ENCODE measurements at places on chromosomes 12 and 14. TPM values are rescaled to one million over a fixed set of nuclear protein-coding genes. Genes with fewer than 3 reads are reported as not detected.

AICDA gene
- polyA plus RNA-seq, result 0.62 TPM

TAS2R30 gene
- polyA plus RNA-seq, result not detected

LBHD2 gene
- not detected for polyA plus RNA-seq

GRCh38 chr12:58877243-58877743 is 43.0 kb downstream of the LRIG3 start:
- peaks cover 21% of the 10 kb centered on the region for H3K36me3 ChIP-seq
- H3K27ac ChIP-seq, result no peak overlapping the region
- H3K27me3 ChIP-seq, result no peaks in the 10 kb centered on the region
- no peak overlapping the region for H3K4me3 ChIP-seq

DNA sequence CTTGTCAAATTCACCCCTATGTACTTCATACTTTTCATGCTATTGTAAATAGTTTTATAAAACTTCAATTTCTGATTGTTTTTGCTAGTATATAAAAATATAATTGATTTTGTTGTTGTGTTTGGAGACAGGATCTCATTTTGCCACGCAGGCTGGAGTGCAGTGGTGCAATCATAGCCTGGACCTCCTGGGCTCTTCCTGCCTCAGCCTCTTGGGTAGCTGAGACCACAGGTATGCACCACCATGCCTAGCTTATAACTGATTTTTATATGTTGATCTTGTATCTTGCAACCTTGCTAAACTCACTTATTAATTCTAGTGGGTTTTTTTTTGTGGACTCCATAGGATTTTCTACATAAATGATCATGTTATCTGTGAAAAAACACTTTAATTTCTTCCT is 23.5 kb downstream of the ATP5MC2 start:
- H3K27ac ChIP-seq, result no peak overlapping the region
- no peak overlapping the region for H3K4me3 ChIP-seq
- peaks cover 7% of the 10 kb centered on the region for H3K4me1 ChIP-seq
- no peak for DNase-seq
- H3K27me3 ChIP-seq, result no peaks in the 10 kb centered on the region
- H3K36me3 ChIP-seq, result no peaks in the 10 kb centered on the region

DNA sequence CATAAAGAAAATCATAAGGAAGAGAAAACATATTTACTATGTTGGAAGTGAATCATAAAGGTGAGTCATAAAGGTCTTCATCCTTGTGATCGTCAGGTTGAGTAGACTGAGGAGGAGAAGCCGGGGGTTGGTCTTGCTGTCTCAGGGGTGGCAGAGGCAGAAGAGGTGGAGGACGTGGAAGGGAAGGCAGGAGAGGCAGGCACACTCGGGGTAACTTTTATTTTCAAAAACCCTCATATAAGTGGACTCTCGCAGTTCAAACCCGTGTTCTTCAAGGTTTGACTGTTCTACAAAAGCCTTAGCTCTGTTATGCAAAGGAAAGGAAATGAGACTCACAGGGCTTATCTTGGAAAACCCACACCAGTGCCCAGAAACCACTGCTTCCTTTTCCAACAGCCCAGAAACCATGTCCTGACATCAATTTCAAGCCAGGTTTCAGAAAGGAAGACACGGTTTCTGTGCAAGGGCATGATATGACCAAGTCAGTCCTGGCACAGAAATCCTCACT is 14.0 kb downstream of the SMCO2 start:
- DNase-seq, result peak; percentile 12
- H3K4me3 ChIP-seq, result no peak overlapping the region
- H3K27me3 ChIP-seq, result no peaks in the 10 kb centered on the region
- no peak overlapping the region for H3K27ac ChIP-seq
- H3K36me3 ChIP-seq, result no peaks in the 10 kb centered on the region

- no peaks in the 10 kb centered on the region for H3K36me3 ChIP-seq
- no peaks in the 10 kb centered on the region for H3K4me1 ChIP-seq
- H3K4me3 ChIP-seq, result no peak overlapping the region
Observed at GRCh38 chr12:19036673-19037357, 92.7 kb upstream of the PLEKHA5 start.

DNA sequence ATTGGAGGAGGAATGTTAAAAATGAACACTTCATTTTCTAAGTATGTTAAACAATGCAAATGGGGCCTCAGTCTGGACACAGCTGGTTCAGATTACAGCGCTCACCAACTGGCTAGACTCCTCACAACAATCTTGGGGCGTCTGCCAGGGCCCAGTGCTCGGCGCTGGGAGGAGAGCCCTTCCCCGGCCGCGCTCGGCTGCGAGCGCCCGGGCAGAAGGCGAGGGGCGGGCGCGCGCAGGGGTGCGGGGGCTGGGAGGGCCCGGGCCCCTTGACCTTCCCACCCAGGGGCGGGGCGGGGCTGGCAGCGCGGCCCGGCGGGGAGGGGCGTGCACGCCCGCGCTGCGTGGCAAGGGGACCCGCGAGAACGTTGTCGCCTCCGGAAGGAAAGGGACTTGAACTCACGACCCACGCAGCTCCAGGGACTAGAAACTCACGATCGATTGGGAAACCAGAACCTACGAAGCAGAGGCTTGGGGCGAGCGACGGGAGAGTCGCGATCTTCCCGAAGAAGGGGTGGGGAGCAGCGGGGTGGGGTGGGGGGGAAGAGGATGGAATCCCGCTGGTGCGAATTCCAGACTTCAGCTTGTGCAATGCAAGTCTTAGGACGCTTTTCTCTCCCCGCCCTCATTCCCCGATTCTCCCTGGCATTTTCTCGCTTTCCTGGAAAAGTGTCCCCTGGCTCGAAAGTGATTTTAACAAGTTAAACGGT is at the start of gene FBLN5:
Gene FBLN5, minus strand, starts transcription at position 220 of the 710 bp plus-strand sequence. CDS start 465 bp downstream, outside the sequence.
- H3K27me3 ChIP-seq, result no peaks in the 10 kb centered on the region
- DNase-seq, result peak; percentile 73
- H3K4me3 ChIP-seq, result peak within 1 kb of the TSS; percentile 73
- H3K4me1 ChIP-seq, result no peaks in the 10 kb centered on the region
- H3K36me3 ChIP-seq, result no peaks in the 10 kb centered on the region

GRCh38 chr12:69835081-69835480 is 10.1 kb downstream of the MYRFL start:
- peaks cover 4% of the 10 kb centered on the region for H3K4me1 ChIP-seq
- no peaks in the 10 kb centered on the region for H3K27me3 ChIP-seq
- H3K36me3 ChIP-seq, result no peaks in the 10 kb centered on the region
- H3K27ac ChIP-seq, result no peak overlapping the region
- H3K4me3 ChIP-seq, result no peak overlapping the region
- no peak for DNase-seq

Measured in small intestine (tissue), 16 donors.